Activated gamma-delta T cell (primary cell): ENCODE measurements at places on chromosomes 16 and 17.

- no peak for DNase-seq
Measured at GRCh38 chr16:28179354-28179753, 32.4 kb downstream of the XPO6 start.

DNA sequence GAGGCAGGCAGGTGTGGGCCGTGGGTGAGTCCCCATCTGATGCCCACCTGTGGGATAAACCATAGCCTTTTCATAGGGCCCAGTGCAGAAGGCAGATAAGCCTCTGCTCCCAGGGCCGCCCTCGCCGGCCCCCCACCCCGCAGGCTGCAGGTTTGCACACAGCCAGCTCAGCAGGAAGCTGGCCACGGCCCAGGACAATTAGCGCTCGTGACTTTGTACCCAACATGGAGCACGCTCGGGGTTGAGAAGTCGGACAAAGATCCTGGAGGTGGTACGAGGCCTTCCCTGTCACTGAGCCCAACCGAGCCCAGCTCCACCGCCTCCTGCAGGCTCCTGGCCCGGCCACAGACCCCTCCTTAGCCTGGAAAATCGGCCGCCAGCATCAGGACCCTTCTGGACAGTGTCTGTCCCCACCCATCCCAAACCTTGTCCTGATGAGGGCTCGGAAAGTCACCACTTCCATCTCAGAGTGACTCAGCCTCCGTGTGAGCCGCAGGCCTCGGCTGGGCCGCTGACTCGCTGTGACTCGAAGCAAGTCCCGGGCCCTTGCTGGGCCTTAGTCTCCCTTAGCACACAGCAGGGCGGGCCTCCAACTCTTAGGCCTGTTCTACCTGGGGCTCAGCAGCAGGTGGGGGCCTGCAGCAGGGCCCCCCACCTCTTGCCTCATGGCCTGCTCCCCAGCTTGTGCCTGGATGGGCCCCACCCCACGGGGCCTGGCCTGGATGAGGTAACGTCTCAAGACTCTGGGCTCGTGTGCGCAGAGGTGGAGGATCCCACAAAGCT lies 22.7 kb downstream of the FAM83G start:
- DNase-seq = no peak

- peak; percentile 65 for DNase-seq
Measured at GRCh38 chr17:47821424-47822391, at the start of gene OSBPL7. TSS of gene OSBPL7 (minus strand) at chr17:47821794. CDS start at chr17:47820278, 1,516 bp downstream.

GRCh38 chr16:51374790-51375189 lies 223.7 kb upstream of the SALL1 start:
- no peak for DNase-seq

GRCh38 chr17:8002721-8003593 lies 542 bp downstream of the GUCY2D start:
- DNase-seq = no peak

DNA sequence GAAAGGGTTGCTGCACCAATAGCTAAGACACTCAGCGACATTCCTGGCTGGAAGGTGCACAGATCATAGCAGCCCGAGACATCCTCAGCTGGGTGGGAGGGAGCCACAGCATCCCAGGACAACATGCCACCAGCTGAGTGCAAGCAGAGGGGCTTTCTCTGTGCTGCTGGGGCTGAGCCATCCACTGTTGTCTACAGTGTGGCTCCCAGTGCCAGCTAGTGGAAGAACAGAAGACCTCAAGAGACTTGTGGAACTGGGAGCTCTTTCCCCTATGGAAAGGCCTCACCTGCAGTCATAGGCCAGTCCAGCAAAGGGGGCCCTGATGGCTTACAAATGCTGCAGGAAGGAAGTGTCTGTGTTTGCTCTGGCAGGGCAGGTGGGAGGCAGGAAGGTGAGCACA lies 131.0 kb downstream of the C16orf78 start:
- DNase-seq = no peak

GRCh38 chr16:71943887-71944286 lies 48.6 kb downstream of the IST1 start:
- no peak for DNase-seq

DNA sequence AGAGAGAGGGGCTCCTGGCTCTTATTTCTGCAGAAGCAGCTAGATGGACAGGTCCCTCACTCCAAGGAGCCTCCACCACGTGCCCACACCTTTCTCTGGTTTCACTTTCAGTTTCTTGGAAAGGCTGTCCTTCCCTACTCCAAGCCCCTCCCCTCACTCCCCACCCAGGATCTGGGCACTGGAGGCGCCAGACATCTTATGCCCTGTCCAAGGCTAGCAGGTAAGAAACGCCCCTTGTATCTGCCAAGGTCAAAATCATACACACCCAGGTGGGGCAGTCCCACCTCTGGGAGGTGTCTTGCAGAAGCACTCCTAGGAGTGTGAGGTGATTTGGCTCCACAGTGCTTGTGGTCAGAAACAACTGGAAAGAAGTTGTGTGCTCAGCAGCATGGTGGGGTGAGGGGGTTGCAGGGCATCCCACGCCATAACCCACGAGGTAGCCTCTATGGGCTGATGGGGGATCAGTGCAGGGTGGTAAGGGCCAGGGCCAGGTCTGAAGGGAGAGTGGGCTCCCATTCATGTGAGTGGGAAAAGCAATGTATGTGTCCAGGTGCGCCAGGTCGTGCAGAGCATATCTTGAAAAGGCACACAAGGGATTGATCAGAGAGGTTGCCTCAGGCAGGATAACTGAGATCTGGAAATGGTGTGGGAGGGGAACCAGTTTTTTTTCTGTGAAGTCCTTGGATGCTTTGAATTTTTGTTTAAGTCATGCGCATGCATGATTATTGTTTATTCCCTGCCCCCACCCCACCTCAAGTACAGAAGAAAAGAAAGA lies 31.8 kb upstream of the PRM1 start:
- DNase-seq = no peak

GRCh38 chr17:36590082-36590481 lies 1.6 kb upstream of the DHRS11 start:
- no peak for DNase-seq

DNA sequence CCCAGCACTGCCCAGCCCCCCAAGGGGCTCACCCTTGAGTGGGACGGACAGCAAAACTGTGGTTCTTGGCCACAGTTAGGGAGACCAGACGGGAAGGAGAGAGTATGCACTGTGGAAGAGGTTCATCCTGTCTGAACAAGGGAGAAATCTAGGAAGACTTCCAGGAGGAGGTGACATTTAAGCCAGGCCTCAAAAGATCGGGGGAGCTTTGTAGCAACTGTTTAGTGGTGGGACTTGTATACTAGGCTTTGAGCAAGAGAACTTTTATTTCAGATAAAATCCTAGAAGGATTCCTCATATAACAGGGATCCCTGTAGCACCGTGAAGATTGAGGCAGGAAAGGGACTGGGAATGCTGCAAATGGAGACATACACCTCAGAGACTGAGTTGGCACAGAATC lies 30.8 kb downstream of the SREBF1 start:
- DNase-seq = no peak

DNA sequence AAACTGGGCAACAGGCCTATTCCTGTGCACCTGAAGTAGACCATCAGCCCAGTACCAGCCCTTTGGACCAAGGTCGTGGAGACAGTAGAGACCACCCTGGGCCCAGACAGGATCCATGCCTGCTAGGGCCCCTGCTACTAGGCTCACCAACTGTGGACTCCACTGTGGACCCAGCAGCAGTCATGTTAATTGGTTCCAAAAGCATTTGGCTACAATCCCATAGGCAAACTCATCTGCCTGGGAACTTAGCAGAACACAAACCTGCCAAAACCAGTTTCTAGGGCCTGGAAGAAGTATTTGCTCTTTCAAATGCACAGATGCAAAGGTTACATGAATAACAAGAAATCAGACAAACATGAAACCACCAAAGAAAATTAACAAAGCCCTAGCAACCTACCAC lies 53.1 kb downstream of the ACSM2A start:
- no peak for DNase-seq

- no peak for DNase-seq
Measured at GRCh38 chr17:31509095-31509804, 117.8 kb downstream of the RAB11FIP4 start.

DNA sequence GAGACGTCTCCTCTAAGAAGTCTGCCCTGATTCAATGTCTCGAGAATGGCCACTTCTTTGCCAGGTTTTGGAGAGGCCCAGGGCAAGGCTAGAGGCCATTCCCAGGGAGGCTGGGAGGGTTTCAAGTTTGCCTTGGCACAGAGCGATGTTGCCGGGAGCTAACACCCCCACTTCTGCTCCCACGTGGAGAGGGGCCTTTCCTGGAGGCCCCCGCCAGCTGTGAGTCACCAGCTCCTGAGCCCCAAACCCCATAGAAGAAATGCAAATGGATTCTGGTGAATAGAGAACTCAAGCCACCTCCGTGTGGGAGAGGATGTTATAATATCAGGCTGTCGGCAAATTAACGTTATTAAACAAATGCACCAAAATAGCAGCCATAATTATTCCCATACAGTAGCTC lies 62.2 kb downstream of the CACNG5 start:
- DNase-seq = no peak

DNA sequence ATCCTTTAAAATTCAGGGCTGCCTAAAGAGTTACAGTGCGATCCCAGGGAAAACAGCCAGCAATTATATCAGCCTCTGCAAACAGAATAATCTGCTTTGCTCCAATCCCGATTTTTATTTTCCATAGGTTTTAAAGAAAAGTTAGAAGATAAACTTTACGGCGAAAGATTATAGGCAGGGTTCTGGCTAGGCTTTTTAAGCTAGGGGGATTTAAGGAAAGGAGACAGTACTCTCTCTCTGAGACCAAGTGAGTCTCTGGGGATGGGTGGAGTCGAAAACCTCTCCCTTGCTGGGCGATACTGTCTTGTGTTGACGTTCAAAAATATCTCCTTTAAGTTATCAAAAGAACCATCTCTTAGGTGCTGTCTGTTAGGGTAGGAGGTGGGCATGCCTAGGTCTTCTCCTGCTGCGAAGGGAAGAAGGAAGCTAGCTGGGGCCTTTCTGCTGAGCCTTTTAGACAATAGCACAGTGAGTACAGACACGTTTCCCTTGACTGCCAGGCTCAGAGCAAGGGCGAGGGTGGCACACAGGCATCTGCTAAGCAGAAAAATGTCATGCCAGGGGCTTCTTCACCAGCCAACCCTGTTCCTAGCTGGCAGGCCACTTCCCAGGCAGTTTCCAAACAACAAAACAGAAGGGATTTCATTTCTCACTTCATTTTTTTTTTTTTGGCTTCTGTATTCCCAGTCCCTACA lies 167.9 kb upstream of the MAF start:
- DNase-seq = no peak

DNA sequence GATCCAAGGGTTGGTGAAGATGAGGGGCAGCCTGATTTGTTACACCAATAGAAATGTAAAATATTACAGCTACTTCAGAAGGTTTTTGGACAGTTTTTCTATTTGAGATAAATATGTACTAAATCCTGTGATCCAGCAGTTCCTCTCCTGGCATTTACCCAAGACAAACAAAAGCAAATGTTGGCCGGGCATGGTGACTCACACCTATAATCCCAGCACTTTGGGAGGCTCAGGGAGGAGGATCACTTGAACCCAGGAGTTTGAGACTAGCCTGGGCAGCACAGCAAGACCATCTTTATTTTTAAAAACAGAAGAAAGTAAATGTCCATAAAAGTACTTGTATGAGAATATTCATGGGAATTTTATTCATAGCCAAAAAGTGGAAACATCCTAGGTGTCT lies 64.8 kb upstream of the MRC2 start:
- DNase-seq = no peak

GRCh38 chr17:33895491-33895890 lies 359.6 kb upstream of the CCL2 start:
- no peak for DNase-seq

GRCh38 chr16:22670551-22671041 lies 143.4 kb upstream of the HS3ST2 start:
- no peak for DNase-seq

DNA sequence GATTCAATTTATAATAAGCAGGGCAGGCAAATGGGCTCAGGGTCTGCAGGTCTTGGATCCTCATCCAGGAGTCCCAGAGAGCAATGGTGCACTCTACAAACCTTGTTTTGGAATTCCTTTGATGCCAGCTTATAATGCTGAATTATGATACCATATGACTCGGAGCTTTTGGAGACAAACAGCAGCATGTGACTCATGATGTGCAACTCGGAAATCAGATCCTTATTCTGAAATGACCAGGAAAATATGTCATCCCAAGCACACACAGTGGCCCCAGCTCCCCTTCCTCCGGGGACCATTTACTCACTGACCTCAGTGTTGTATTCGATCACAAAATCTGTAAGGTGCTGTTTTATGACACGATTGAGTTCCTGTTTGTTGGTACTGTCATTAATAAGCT lies 20.2 kb upstream of the UMOD start:
- DNase-seq = no peak

DNA sequence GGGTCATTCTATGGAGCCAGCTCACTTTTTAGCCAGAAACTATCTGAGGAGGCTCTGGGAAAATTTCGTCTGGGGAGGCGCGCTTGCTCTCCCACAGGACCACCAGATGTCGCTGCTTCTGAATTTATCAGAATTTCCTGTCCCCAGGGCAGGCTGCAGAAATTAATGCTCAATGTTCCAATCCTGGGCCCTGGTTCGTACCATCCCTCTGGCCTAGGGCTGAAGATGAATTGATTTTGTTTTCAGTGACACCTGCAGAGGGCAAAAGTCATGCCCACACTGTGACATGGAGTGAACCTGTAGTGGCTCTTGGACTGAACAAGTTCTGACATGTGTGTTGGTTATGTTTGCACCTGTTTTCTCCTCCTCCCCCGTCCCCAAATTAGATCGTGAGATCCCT lies 482.6 kb downstream of the NPIPA7 start:
- no peak for DNase-seq

- no peak for DNase-seq
Measured at GRCh38 chr17:606508-607250, 108.0 kb downstream of the VPS53 start.

DNA sequence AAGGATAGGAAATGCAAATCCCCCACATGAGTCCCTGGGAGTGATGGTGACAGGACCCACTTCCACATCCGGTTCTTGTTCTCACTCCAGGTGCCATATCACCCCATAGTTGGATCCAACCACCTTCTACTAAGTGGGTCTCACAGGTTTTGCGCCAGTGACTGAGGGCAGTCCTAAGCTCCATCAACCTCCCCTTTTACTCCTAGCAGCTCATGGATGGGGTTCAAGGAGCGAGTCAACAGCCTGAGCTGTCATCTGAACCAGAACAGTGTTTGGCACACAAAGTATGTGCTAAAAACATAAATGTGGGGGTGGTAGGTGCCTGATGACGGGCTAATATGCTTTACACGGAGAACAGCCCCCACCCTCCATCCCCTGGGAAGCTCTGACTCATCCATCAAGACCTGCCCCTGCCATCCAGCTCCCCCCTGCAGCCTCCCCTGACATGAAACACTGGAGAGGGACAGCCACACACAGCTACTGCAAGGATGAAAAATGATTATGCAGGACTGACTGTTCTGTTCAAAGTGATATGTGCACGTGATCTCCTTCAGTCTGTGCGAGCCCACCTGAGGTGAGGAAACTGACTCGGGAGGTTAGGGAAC lies 143.2 kb upstream of the CDH5 start:
- DNase-seq = no peak

- peak; percentile 39 for DNase-seq
Measured at GRCh38 chr17:66302761-66303626, 581 bp downstream of the PRKCA start.
